GM19239 (cell line): ENCODE measurements at places on chromosomes 4 and X.

DNA sequence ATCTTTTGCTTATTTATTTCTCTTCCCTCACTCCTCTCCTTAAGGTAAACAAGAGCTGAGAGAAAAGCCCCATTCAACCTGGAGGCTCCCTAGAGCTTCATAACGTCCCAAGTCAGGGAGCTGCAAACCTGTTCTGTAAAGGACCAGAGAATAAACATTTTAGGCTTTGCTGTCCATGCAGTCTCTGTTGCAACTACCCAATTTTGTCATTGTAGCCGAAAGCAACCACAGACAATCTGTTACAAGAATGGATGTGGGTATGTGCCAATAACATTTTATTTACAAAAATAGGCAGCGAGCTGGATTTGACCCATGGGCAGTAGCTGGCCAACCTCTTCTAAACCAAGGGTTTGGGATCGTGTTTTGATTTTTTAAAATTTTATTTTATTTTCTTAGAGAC is 71.3 kb upstream of the TBL1X start:
- no peak for DNase-seq

DNA sequence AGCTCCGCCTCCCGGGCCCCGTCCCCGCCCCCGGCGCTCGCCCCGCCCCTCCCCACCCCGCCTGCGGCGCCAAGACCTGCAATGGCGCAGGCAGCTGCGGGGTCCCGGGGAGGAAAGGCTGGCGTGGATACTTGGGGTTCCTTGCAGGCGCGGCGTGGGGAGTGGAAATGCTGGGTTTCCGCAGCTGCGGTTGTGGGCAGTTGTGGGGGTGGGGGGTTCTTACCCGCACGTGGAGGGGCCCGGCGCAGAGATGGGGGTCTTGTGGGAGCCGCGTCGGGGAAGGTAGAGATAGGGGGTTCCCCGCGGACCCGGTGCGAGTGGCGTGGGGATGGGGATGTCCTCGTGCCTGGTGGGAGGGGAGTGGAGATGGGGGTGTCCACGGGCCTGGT is 680 bp upstream of the ASMTL start:
- DNase-seq, result no peak

DNA sequence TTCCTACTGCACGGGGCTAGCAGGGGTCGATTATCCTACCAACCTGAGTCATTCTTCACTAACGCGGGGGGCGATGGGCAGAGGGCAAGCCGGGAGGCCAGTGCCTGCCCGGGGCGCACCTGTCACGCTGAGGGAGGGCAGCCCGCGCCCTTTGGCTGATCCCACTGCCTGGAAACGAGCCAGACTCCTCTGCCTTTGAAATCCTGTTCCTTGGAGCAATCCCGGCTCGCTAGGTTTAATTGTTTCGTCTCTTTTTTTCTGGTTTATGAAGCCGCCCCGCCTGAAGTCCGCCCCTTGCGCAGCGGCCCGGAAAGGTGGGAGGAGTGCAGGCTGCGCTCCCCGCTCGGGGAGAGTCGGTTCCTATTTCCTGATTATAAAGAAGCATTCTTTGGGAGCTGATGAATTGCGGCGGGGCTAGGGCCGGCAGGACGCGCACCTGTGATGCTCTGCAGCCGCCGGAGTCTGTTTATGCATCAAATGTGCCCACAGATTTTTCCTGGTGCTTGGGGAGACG is 484.2 kb downstream of the BCOR start:
- DNase-seq, result peak; percentile 14

DNA sequence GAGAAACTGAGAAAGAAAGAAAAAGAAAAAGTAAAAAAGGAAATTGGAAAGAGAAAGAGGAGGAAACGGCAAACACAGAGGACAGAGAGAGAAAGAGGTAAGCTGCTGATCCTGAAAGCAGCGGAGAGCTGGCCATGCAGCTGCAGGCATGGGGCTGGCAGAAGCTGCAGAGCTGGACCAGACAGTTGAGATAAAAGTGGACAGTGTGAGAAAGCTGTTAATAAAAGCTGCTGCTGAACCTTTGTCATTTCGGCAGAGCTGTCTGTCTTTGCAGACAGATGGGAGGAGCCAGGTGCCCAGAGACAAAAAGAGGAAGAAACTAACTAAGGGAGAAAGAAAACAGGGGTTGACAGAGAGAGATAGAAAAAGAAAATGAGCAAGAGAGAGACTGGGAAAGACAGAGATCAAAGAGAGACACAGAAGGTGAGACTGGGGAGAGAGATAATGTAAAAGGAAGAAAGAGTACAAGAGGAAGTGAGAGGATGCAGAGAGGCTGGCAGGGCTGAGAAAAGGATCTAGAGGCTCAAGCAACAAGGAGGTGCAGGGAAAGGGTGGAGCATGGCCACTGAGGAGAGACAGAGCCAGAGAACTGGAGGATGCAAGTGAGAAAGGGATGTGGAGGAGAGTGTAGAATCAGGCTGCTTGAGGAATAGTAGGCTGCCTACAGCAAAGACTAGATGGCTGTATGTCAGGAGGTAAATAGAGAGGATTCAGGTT is 376.8 kb upstream of the FGF16 start:
- DNase-seq, result no peak

DNA sequence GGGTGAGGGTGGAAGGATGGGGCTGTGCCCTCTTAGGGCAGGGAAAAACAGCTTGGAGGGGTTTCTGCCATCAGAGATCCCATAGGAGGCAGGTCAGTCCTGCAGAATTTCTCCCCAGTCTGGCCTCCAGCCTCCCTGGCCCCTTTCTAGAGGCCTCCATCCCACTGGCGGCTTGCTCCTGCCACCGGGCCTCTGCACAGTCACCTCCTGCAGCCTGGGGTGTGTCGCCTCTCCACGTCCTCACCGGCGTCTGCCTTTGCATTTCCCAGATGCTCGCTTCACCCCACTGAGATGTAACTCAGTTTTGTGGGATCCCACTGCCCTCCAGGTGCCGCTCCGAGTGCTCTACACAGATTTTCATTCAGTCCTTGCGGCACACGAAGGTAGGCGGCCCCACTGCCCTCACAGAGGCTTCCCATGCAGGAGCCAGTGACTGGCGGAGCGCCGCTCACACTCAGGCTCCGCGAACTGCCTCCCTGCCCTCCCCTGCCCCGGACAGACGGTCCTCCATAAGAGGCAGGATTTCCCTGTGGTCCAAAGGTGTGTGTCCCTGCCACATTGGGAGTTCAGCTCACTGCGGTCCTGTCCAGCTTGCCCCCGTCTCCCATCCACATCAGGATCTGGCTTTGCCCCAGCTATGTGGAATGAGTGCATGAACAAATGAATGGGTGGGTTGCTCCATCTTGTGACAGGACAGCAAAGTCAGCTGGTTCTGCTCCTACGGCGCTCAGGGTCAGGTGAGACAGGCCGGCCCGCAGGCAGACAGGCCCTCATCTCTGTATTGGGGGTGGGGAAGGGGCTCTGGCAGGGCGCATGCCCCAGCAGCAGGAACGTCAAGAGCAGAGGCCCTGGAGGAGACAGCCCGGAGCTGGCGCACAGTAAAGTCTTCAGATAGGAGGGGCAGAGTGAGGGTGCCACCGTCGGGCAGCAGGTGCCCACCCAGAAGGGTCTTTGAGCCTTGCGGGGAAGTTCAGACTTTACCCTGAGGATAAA is 2.7 kb upstream of the TMEM271 start:
- no peak for DNase-seq
